Activated T-helper 1 cell treated with anti-CD3 and anti-CD28 coated beads, Interleukin-2, amount 50 U/mL, for 16 hours (primary cell): ENCODE measurements at places on chromosomes 7 and 10.

DNA sequence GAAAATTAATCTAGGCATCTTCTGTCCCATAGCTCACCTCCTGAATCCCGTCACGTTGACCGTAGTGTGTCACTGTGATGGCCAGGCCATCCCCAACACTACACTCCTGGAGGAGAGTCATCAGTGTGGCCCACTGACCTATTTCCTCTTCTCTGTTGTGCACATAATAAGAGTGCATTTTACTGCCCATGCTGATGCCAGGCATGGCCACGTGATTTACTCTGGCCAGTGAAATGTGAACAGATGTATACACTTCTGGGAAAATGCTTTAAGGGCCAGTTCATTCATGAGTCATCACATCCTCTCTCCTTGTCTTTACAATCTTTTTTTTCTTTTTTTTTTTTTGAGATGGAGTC lies 101.9 kb upstream of the PIP4K2A start:
- no peak for DNase-seq

GRCh38 chr7:78146546-78146945 lies 348.0 kb downstream of the PHTF2 start:
- no peak for DNase-seq

DNA sequence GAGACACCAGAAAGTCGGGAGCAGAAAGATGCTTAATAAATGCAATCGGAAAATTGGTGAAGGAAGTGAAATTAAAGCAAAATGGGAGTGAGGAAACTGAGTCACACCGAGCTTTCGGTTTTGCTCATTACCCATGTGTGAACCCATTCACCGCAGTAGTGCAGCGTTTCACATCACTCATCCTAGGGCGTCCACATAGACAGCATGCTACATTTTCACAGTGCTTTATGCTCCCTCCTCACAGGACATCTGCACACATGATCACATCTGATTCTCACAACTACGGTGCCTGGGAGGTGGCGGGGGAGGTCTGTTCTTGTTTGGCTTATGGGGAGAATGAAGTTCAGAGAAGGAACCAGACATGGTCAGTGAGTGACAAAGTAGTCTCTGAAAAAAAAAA lies 36.6 kb upstream of the ATP6V0A4 start:
- DNase-seq: no peak

- DNase-seq: no peak
These were observed 366.2 kb downstream of the WDR11 start for GRCh38 chr10:121217331-121217730.

GRCh38 chr10:116169782-116170445 lies 103.1 kb downstream of the GFRA1 start:
- no peak for DNase-seq

- no peak for DNase-seq
These were observed 39.4 kb upstream of the TNRC18 start for GRCh38 chr7:5463031-5463430.

DNA sequence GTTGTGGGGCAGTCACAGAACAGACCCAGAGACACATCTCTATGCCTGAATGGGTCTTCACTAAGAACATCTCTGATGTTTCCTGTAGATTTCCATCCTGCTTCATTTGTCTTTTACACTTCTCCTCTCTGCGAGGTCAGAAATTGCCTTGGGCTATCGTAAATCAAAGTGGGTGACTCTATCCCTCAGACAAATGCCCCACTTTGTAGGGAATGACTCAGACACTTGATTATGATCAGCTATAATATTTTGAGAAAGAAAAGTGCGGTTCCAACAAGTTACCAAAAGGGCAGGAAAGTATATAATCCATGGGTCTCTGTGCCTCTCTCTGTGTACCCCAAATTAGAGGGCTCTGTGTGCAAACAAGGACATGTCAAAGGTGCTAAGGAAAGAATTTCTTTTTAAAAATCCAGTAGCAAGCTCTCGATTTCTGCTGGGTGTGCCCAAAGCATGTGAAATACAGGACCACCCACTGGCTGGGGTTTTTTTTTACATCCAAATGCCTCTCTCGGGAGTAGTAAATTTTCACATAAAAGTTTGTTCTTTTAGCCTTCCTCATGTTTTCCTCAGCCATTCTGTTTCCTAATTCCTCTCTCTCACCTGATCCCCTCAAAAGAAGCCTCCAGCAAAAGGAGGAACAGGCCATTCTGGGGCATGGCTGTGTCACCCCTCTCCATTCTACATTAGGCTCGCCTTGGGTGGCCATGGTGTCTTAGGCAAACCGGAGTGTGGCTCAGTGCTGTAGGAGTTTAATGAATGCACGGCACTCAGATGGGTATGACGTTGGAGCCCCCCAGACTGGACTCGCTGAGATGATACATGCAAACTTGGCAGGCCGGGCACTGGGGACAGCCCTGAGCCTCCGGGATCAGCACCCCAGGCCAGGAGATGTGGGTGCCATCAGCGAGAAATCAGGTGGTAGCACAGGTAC lies 6.3 kb upstream of the OPN4 start:
- no peak for DNase-seq
